ENCODE measurements at places on chromosomes 3 and 15. TPM values are rescaled to one million over a fixed set of nuclear protein-coding genes. Genes with fewer than 3 reads are reported as not detected.

- no peak for DNase-seq
Measured at GRCh38 chr3:13123013-13123654, 49.9 kb upstream of the IQSEC1 start.

DNA sequence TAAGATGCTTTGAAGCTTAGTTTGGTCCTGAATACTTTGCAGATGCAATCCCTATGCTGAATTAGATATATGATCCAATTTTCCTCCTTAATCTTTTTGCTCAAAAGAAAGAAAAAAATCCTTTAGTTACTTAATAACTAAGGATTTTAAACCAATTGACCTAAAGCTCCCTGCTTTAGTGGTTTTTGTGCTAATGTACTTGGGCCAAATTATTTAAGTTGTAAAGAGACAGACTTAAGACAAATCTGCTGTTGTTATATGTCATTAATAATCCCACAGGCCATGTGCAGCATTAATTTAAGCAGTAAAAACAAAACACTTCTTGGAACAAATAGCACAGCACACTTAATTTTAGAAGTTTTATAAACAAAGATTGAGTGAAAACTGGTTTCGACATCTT lies 776.1 kb upstream of the SEMA6D start:
- no peak for DNase-seq

- DNase-seq: no peak
Measured at GRCh38 chr3:66390013-66390412, 110.8 kb downstream of the LRIG1 start.

GRCh38 chr15:76201536-76202255 lies 109.6 kb downstream of the ETFA start:
- no peak for DNase-seq

- no peak for DNase-seq
Measured at GRCh38 chr15:91496754-91497691, 356.5 kb upstream of the SLCO3A1 start.

GRCh38 chr3:73213896-73214295 lies 152.4 kb downstream of the EBLN2 start:
- DNase-seq: no peak

- DNase-seq: no peak
Measured at GRCh38 chr3:151225040-151225975, 22.3 kb upstream of the GPR171 start.

The EPHA3 gene
- not detected for total RNA-seq

The ASTE1 gene
- 30.1 TPM for total RNA-seq

The SLC35G2 gene
- total RNA-seq: 0.60 TPM

The DNAH12 gene
- 0.19 TPM for total RNA-seq

The CCDC33 gene
- total RNA-seq: not detected

The CGNL1 gene
- not detected for total RNA-seq
